ENCODE measurements at places on chromosomes 1 and 21. TPM values are rescaled to one million over a fixed set of nuclear protein-coding genes. Genes with fewer than 3 reads are reported as not detected.

GRCh38 chr21:44831227-44831860 is 13.5 kb upstream of the SUMO3 start:
- no peak overlapping the region for H3K4me3 ChIP-seq
- no peak overlapping the region for H3K27ac ChIP-seq
- no peaks in the 10 kb centered on the region for H3K27me3 ChIP-seq
- no peaks in the 10 kb centered on the region for H3K4me1 ChIP-seq
- no peak for DNase-seq
- H3K36me3 ChIP-seq, result no peaks in the 10 kb centered on the region

DNA sequence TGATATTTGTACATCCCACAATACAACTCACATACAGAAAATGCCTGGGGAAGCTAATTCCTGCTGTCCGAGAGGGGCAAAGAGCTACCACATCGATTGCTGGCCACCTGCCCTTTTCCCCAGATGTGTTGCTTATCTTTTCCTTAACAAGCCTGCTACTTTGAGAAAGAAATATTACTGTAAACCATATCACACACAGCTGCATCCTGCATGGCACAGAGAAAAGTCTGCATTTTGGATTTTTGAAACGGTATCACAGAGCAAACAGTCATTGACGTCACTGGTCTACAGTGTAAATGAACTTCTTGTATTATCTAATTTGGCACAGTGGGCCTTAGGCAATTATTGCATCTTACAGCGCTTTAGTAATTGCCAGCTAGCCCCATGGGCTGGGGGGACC is 164.7 kb downstream of the CLIC6 start:
- no peaks in the 10 kb centered on the region for H3K4me1 ChIP-seq
- H3K27me3 ChIP-seq, result no peaks in the 10 kb centered on the region
- H3K4me3 ChIP-seq, result no peak overlapping the region
- peaks cover 11% of the 10 kb centered on the region for H3K36me3 ChIP-seq
- no peak overlapping the region for H3K27ac ChIP-seq
- no peak for DNase-seq

GRCh38 chr1:19877821-19878636 is 4.2 kb upstream of the OTUD3 start:
- no peaks in the 10 kb centered on the region for H3K36me3 ChIP-seq
- no peak for DNase-seq
- peaks cover 4% of the 10 kb centered on the region for H3K4me1 ChIP-seq
- no peak overlapping the region for H3K4me3 ChIP-seq

DNA sequence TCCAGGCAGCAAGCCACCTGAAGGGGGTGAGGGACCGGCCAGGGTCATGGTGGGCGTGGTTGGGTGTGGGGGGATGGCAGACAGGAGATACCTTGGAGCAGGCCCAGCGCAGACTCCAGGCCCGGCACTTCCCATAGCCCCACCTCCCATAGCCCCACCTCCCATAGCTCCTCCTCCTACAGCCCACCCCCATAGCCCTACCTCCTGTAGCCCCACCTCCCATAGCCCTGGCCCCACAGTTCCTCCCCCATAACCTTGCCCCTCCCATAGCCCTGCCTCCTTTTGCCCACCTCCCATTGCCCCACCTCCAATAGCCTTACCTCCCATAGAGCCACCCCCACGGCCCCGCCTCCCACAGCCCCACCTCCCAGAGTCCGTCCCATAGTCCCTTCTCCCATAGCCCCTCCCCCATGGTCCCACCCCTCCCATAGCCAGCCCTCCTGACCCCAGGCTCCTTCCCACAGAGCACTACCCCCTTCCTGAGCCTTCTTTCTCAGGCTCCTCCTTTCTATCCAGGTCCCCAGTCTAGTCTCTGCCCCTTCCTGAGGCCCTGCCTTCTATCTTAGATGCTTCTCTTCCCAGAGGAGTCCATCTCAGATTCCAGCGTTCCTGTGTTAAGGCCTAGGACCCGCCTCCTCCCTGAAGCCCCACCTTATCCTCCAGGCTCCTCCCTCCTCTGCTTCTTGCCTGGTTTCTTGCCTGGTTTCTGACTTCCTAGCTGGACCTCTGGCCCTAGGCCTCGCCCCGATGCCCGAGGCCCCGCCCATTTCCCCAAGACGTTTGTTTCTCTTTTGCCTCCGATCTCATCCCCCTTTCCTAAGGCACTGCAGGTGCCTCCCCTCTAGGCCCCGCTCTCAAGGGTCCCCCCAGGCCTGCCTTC is 46.8 kb downstream of the PTPRU start:
- peaks cover 42% of the 10 kb centered on the region for H3K36me3 ChIP-seq
- DNase-seq, result peak; percentile 74
- H3K4me1 ChIP-seq, result no peaks in the 10 kb centered on the region
- no peak overlapping the region for H3K27ac ChIP-seq

GRCh38 chr1:55367273-55367672 is 152.1 kb upstream of the USP24 start:
- no peak for DNase-seq
- H3K27me3 ChIP-seq, result no peaks in the 10 kb centered on the region
- H3K36me3 ChIP-seq, result no peaks in the 10 kb centered on the region

DTL gene
- not detected for total RNA-seq

Data from ascending aorta (tissue), 2 donors.